ENCODE measurements at places on chromosomes 3 and 15.

- DNase-seq, result no peak
These were observed 5.5 kb downstream of the WDR73 start for GRCh38 chr15:84648539-84648938.

DNA sequence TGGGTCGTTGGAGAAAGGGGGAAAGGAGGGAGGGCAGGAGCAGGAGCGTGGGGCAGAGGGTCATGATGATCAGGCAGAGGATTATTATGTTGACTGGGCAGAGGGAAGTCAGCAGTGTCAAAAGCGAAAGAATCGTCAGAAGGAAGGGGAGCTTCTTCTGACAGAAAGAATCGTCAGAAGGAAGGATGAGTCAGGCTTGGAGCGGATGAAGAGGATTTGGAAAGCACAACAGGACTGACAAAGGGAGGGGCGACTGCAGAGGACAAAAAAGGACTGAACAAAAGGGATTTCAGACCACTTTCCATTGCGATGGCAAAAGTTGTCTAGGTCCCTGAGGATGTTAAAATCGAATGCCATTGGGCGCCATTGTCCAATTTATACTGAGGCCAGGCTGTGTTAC is 1053.5 kb downstream of the SI start:
- no peak for DNase-seq

- DNase-seq, result no peak
These were observed 44.9 kb upstream of the SGO1 start for GRCh38 chr3:20230954-20231353.

DNA sequence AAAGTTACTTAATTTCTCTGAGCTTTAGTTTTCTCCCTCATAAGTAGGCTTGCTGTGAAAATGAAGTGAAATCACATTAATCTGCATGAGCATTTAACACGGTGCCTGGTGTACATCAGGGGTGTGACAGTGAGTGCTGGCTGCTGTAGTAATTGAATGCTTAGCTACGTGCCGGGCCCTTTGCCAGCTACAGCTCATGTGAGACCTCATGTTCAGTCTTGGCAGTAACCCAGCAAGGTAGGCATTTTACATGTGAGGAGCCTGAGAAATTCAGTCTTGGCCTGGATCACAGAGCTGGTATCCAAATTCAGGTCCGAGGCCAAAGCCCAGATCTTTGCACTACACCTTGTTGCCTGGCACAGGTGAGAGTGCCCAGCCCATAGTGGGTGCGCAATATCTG is 9.1 kb downstream of the GHRL start:
- no peak for DNase-seq

DNA sequence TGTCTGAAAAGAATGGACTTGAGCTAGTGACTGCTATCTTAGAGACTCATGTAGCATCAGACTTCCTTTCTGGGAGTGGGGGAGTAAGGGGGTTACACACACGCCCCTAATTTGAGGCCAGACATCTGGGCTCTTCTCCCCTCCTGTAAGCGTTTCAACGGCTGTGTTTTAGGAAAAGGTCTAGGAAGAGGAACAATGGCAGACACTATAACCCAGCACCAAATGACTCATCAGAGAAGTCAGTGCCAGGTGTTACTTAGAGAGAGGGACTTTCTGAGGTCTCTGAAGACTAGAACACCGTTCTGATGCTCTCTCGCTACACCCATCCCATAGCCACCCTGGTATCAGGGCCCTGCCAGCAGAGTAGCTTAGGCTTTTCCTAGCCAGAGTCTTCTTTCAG is 65.5 kb downstream of the SSUH2 start:
- no peak for DNase-seq

GRCh38 chr15:53378096-53378800 is 381.2 kb downstream of the WDR72 start:
- no peak for DNase-seq

GRCh38 chr3:10469441-10470119 is 35.8 kb downstream of the ATP2B2 start:
- DNase-seq, result no peak

DNA sequence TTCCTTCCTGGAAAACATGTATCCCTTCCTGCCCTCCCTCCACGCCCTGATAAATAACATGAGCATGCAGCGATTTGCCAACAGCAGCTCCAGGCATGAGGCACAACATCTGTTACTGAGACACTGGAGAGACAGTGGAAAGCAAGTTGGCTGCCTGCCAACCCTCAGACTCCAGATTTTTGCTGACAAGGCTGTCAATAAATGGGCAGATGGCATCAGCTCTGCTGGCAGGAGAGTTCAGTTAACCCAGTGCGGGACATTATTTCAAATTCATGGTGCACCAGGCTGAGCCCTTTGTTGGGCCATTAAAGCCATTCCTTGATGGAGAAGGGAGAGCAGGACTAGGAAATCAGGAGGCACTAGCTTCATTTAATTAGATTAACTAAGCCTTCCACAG is 293.3 kb downstream of the MEX3B start:
- DNase-seq, result no peak

DNA sequence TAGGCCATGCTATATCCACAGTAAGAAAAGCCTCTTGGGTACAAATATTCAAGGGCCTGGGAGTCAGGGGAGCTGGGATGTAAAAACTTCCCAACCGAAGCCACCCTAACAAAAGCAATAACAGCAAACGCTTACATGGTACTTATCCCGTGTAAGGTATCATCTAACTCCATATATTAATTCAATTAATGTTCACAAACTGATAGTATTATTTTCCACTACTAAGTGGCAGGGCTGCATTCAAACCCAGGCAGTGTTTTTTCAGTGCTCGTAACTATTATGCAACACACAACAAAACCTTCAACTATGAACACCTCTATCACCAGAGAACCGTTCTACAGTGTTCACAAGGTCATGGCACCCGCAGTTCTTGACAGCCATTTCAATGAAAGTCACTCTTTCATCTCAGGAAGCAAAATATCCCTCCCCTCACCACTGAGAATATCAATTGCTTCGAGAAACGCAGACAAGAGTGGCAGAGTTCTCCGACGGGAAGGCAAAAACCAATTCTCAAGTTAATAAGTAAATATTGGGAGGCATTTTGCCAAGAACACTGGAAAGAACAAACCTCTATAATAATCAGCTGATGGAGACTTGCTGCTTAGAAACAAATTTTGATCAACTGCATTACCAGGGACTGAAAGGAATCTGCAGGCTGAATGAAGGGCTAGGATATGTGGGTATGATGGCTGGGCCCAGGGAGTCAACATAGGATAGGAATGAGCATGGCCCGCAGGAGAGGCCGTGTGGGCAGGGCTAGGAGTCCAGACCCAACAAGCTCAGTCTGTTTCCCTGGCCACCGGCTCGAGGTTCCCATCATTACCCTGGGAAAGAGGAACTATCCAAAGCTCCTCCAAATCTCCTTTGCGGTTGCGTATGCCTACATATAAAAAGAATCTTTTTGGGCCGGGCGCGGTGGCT is 72.3 kb downstream of the XXYLT1 start:
- no peak for DNase-seq

- DNase-seq, result no peak
These were observed 1.2 kb downstream of the TLNRD1 start for GRCh38 chr15:81002009-81002330.

All from CD4-positive, alpha-beta T cell treated with Interleukin-6 at 100 ng/mL for 8 hours (primary cell).